Retinal pigment epithelial cell (primary cell): ENCODE measurements at places on chromosomes 2 and 18.

- DNase-seq = no peak
These were observed 630.6 kb upstream of the ZNF804A start for GRCh38 chr2:183967756-183968155.

DNA sequence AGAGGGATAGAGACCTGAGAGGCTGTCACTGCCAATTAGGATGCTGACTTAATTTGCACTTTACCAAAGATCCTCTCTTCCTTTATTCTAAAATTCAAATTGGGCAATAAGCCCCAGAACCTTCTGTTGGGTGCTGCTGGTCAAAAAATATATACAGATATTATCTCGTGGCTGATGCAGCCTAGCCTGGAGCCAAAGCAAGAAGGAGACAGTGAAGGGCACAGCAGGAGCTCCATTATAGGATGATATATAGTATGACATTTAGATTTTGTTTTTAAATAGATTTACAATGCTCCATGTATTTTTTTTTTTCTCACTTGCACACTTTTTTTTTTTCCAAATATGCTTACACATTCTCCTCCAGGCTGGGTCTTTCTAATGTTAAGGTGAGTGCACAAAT, 579.3 kb downstream of the PIK3C3 start:
- no peak for DNase-seq

DNA sequence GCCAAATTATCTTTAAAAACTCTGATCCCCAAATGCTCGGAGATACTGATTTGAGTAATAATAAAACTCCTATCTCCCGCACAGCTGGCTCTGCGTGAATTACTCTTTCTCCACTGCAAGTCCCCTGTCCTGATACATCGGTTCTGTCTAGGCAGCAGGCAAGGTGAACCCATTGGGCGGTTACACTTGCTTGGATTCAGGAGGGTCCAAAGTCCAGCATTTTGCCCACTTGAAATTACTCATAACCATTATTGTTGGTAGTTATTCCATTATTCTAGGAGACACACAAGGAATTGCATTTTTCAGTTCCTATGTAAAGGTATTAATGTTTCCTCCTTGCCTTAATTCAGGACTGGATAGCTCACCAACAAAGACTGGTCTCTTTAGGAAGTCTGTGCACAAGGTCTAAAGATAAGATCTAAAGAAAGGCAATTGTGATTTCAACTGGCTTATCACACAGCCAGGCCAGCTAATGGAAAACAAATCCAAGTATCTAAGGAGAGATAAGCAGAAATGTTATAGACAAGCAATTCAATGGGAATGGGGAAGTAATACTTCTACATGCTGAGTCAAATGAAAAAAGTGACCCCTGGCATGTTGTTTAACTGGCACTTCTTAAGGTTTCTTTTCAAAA, 23.2 kb upstream of the NPC1 start:
- DNase-seq = no peak

DNA sequence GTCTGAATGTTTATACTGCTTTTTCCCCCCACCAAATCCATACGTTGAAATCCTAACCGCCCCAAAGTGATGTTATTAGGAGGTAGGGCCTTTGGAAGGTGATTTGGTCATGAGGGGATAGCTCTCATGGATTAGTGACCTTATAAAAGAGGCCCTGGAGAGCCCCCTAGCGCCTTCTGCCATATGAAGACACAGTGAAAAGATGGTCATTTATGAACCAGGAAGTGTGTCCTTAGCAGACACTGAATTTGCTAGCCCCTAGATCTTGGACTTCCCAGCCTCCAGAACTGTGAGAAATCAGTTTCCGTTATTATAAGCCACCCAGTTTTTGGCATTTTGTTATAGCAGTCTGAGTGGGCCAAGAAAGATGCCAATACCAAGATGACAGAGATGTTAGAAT, 7.2 kb upstream of the TSN start:
- DNase-seq = peak; percentile 6

DNA sequence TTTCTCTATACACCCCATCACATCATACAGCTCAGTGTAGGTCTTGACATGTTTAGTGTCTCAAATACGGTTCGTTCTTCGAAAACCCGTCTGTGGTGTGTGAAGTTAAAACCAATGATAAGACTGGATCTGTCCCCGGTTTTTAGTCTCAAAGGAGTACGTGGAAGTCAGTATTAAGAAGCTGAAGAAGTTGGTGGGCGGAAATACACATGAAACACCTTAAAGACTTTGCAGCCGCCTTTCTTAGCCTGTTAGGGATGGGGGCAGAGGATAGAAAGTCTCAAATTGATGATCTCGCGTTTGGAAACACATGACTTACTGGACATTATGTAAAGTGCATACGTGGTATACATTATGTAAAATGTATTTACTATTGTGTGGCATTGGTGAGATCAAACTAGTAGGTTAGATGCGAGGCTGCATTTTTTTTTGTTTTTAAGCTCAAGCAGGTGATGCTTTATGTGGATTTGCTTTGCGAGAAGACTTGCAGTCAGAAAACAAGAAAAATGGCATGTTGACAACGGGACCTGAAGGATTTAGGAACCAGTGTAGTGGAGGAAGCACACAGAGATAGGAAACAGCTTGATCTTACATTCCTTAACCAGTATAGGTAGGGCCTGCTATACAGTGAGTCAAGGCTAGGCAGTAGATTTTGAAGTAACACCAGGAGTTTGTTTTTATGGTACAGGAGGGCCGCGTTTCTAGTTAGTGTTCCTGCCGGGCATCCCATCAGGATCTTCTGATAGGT, 1.2 kb downstream of the CNOT11 start:
- DNase-seq = no peak

DNA sequence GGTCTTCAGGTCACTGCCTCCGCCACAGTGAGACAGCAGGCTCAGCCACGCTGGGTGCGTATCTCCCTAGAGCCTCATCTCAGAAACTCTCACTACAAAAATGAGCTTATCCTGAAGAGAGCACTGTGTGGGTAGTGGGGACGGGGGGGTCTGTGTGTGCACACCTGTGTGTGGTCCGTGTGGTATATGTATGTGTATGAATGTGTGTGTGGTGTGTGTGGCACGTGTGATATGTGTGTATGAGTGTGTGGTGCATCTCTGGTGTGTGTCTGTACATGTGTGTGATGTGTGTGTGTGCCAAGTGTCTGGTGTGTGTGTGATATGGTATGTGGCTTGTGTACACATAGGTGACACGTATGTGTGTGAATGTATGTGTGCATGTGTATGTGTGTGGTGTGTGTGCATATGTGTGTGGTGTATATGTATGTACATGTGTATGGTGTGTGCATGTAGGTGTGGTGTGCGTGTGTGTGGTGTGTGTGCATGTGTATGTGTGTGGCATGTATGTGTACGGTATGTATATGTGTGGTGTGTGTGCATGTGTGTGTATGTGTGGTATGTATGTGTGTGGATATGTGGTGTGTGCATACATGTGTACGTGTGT, 332.2 kb downstream of the EIPR1 start:
- no peak for DNase-seq

DNA sequence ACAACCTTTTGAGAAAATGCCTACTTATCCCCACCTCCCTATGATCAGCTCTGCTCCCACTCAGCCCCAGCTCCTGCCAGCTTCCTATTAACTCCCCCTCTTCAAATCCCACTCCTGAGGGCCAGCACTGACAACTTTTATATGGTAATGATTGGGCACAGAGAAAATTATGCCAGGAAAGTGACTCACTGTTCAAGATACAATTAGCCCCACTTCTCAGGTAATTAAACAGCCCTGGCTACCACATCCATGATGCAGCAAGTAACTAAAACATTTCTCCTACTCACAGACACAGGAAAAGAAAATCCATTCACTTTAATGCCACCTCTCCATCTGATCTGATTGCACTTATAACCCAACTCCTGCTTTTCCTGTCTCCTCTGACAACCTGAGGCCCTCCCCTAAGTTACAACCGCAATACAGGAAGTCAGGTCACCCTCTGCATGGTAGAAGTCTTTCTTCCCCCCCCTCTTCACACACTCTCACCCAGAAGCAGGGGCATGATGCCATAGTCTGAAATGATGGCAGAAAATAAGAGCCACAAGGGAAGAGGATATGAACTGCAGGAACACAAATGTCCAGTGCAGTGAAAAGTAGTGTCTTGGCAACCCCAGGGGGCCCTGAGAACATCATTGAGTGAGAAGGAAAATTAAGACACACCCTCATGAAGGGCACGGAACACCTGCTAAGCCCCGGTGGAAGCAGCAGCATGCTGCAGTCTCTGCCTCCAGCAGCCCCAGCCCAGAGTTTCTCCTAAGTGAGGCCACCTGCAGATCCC, 54.4 kb downstream of the STK39 start:
- DNase-seq = no peak

- DNase-seq = no peak
These were observed 678.0 kb downstream of the EPHA4 start for GRCh38 chr2:220894069-220894468.

DNA sequence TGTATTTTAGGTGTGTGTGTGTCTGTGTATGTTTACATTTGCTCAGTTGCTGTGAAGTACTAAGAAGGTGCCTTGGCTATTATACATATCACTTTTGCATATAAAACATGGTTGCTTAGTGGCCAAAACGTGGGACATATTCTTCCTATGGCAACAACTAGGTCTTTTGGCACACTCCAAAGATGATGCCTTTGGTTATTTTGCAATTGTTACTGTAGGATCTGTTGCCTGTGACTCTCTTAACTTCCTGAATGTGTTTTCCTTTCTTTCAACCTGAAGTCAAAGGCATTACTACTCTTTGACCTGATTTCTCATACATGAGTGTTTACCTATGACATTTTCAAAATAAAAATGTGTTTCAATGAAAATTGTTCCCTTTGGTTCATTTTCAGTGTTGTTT, 160.5 kb downstream of the UBE2E3 start:
- DNase-seq = no peak

DNA sequence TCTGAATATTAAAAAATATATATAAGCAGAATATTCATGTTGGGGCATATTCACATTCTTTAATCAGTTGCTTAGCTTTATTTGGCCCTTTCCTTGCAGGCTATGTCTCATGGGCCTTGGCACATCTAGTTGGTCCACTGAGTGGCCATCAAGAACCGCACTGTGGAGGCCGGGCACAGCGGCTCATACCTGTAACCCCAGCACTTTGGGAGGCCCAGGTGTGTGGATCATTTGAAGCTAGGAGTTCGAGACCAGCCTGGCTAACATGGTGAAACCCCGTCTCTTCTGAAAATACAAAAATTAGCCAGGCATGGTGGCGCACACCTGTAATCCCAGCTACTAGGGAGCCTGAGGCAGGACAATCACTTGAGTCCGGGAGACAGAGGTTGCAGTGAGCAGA, 127.6 kb upstream of the TANK start:
- no peak for DNase-seq
